ENCODE measurements at places on chromosomes 13 and 19. TPM values are rescaled to one million over a fixed set of nuclear protein-coding genes. Genes with fewer than 3 reads are reported as not detected.

DNA sequence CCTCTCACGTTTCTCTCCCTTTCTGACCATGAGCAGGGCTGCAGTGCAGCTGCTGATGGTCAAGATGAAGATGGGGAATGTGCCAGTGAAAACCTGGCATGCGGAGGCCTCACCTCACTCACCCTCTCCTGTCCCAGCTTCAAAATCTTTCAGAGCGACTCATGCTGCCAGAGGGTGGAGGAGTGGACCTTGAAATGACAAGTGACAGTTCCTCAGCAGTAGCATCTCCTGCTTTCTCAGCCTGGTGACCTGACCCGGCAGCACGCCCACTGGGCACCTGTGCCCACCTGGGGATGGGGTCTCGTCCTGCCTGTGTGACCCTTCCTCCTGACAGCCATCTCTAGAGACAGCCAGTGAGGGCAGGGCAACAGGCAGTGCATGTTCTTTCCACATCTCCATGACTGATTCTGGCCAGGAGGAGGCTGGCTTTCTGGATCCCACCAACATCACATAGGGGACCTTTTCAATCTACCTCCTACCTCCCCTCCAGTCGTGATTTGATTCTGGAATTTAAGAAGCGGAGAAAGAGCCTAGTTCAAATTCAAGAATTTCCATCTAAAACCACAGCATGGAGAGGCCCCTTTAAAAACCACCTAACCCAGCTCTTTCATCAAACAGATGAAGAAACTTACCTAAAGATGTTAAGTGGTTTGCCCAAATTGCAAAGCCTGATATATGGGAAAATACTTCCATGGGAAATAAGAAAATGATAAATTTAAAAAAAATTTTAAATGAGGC, 45.8 kb downstream of the RFX2 start:
- no peak for DNase-seq

Gene KLK4
- not detected for total RNA-seq

Gene PSG7
- total RNA-seq: not detected

GRCh38 chr13:65844266-65844841, 1385.8 kb downstream of the PCDH9 start:
- DNase-seq: no peak

DNA sequence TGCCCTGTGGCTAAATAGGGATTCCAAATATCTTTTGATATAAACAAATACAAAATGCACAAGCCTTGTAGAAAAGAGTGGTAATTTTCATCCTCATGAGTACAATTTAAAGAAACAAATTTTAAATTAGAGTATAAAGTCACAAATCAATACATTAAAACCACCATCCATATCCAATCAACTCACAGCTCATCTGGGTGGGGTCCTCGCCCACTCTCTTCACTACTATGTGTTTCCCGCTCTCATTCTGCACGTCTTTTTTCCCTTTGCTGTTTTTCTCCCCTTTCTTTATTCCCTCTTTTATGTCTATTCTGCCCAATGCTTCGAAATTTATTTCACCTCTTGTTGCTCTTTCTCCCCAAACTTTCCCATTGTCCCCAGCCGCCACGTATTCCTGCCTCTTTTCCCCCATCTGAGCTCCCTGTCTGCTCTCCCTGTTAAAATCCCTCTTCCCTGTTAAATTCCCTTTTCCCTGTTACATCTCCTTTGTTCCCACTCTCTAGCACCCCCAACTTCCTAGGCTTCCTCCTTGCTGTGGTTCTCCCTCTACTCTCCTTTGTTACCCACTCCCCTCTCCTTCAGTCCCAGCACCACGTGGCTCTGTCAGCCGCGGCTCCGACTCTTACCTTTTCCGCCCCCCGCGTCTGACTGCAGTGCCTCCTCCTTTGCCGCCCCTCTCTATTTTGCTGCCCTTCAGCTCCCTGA, 1.3 kb downstream of the ZNF616 start:
- peak; percentile 40 for DNase-seq

Gene URAD
- total RNA-seq: not detected

GRCh38 chr19:49492573-49493405, 3.4 kb upstream of the RPS11 start:
- peak; percentile 34 for DNase-seq

DNA sequence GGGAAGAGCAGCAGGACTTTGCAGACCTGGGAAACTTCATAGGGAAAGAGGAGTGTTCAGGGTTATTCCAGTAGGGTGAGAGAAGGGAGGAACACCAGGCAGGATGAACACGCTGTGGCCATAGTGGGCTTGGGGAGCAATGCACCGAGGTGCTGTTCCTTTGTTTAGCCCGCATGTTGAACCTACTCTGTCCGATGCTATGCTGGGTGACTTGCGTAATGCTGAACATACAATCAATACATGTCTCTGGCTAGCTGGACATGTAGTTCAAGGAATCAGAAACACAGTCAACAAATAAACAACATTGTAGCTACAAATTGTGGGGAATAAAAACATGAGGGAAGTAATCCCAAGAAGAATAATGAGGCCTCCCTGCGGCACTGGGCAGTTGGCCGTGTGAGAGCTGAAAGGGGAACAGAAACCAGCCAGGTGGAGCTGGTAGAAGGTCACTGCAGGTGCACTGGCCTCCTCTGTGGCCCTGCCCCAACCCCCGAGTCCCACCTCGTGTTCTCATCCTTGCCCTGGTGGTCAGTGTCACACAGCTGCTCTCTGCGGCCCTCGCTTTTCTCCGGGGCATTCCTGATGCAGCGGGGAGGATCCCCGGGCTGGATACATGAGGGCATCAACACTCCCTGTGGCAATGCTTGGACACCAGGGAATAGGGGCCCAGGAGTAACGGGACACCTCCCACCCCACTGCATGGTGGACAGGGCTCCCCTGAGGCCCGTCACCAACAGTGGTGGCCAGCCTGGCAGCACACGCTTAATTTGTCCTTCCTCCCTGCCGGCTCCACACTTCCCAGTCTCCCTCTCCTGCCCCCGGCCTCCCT, 36.9 kb upstream of the TUBGCP3 start:
- no peak for DNase-seq

GRCh38 chr13:92991692-92992091, 234.9 kb upstream of the GPC6 start:
- DNase-seq: no peak

DNA sequence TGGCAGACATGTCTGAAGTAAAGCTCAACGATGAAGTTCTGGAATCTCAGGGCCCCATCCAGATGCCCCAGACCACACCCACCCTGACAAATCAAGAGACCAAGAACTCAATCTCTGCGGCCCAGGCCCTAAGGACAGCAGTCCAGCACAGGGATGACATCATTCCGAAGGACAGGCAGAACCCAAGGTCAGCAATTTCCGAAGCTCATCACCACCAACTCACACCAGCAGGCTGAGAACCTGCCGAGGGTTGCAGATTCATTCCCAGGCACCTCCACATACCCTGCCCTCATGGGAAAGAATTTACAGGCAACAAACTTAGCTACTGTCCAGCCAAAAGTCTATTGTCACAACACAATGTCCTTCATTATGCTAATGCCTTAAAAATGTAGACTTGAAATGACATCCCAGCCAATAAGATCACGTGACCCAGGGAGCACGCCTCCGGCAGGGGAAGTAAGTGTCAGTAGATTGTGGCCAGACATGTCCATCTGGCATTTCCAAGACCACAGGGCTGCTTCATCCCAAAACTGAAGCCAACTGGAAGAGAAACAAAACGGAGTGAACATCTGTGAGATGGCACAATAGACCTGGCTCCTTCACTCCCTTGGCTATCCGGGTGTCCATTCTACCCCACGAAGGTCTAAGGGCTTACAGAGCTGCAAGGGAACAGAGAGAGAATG, 98.8 kb downstream of the CRYL1 start:
- DNase-seq: no peak

GRCh38 chr19:4831304-4831978, at the start of gene TICAM1:
Gene TICAM1, minus strand, starts transcription at chr19:4831712. Its CDS starts 13,335 bp downstream, at chr19:4818377.
- peak; percentile 60 for DNase-seq

GRCh38 chr13:77810878-77811277, 107.8 kb downstream of the EDNRB start:
- no peak for DNase-seq

DNA sequence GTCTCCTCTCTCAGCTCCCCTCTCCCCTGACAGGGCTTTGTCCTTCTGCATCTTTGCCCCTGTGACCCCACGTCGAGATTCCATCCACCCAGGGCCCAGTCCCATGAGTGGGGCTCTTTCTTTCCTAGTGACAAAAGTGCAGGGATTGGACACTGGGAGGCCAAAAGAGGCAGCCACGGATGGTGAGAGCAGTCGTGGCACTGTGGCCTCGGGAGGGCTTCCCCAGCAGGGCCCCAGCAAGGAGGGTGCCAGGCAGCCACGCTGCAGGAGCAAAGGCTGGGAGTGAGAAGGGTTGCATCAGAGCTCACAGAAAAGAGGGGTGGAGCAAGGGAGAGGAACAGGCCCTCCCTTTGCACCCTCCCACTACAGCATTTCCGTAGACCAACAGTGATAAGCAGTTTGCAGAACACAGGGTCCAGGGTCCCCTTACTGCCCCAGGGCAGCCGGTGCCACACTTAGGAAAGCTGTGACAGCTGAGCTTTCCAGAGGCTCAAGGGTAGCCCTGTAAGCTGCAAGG, 4.9 kb downstream of the ZSCAN1 start:
- DNase-seq: no peak

DNA sequence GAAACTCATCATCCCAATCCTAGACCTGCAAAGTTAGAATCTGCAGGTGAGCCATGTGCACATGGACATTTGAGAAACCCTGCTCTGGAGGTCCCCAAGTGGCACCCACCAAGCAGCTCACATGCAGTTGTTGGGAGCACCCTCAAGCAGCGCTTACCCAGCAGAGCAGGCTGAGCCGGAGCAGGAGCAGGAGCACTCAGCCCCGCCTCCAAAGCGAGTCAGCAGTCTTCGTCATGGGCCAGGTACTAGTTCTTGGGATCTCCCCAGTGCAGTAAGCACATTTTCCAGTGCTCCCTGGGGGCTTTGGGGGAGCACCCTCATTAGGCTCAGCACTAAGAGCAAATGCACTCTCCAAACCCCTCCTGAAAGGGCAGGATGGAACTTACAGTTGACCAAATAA, 572.7 kb downstream of the IRS2 start:
- DNase-seq: no peak

DNA sequence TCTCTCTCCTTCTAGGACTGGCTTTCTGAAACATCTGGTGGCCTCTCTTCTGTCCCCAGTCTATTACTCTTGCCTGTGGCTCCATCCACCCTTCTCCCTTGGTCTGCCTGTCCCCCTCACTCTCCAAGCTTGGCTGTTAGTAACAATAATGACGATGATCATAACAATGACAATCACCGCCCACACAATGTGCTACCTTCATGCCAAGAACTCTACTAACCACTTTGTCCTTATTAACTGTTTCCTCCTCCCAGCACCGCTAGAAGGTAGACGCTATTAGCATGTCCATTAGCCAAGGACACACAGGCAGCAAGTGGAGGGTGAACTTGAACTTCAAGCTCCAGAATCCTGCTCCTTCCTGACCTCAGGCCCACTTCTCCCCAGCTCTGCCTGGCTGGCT, 2.7 kb downstream of the GYS1 start:
- no peak for DNase-seq

- DNase-seq: no peak
These were observed 30.2 kb downstream of the CRTC1 start for GRCh38 chr19:18713550-18714117.

Gene RFPL4AL1
- not detected for total RNA-seq

Gene DENND1C
- total RNA-seq: not detected

GRCh38 chr13:73303851-73304250, 245.0 kb downstream of the KLF5 start:
- peak; percentile 74 for DNase-seq

Gene ACP7
- total RNA-seq: not detected

Gene THSD1
- 9.1 TPM for total RNA-seq

Gene KLK5
- not detected for total RNA-seq

DNA sequence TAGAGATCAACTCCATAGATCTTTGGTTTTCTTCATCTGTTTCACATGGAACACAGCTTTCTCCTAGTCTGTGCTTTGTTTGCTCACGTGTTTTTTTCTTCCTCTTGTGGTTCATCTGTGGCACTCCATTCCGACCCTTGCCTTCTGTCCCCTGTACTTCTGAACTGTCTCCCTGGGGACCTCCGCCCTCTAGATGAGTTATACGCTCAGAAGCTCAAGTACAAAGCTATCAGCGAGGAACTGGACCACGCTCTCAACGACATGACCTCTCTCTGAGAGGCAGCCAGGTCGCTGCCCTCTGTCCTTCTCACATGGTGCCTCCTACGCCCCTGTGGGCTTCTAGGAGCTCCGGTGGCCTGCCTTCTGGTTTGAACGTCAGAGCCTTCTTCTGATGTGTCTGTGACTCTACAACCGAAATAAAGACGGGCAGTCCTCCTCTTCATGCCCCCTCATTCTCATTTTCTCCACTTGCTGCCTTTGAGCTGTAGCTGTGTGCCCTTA, 16.6 kb upstream of the RAB8A start:
- no peak for DNase-seq

GRCh38 chr13:23683084-23683483, 112.9 kb downstream of the TNFRSF19 start:
- DNase-seq: no peak

DNA sequence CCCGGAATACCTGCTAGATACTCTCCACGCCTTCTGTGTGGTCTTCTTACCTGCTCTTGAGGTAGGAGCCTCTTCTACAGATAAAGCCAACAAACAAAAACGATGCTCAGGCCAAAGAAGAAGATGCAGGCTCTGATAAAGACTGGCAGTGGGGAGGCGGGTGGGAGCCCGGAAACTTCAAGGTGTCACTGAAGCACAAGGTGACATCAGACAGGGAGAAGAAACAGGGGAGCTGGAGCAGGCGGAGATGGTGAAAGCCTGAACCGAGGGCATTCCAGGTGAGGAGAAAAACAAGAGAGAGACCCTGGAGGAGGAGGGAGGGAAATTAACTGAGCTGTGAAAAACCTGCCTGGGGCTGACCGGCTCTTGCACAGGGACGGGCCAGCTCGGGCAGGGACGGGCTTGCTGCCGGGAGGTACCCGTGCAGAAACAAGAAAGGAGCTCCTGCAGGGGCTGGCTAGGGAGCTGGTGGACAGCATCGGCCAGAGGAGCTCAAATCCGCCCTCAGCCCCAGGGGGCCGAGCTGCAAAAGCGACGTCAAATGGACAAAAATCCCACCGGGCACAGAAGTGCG, 19.0 kb downstream of the GNG7 start:
- no peak for DNase-seq

GRCh38 chr13:95156208-95156607, 145.0 kb downstream of the ABCC4 start:
- DNase-seq: peak; percentile 61

Gene NLRP11
- under 0.01 TPM for total RNA-seq

Gene FBXO17
- total RNA-seq: 26.7 TPM

GRCh38 chr19:58434217-58434616, 5.7 kb downstream of the ZNF132 start:
- peak; percentile 51 for DNase-seq

DNA sequence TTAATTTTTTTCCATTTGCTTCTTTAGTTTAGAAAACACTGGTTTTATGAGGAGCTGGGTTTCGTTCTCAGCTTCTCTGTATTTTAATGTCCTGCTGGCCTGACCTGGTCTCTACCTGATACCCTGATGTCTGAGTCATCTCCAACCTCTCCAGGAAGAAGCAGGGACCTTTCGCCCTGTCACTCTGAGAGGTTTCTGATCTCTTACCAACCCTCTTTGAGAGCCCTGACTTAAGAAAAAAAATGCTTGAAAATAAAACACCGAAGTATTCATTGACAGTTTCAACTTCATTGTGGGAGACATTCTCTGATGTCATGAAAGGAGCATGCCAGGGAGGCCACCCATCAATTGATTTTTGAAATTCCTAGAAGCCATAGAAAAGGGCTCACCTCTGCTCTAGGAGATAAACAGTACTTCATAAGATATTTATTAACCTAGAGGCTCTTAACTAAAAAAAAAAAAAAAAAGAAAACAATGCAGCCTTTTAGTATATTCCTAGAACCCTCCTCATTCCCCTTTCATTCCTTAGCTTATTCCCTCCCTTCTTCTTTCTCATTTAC, 234.8 kb downstream of the ENOX1 start:
- DNase-seq: no peak

GRCh38 chr13:114097212-114097892, 35.1 kb downstream of the RASA3 start:
- DNase-seq: no peak
